ENCODE measurements at places on chromosomes 12 and 14.
A peak's percentile ranks its signal among the peaks of the same experiment; 100 is the strongest.

DNA sequence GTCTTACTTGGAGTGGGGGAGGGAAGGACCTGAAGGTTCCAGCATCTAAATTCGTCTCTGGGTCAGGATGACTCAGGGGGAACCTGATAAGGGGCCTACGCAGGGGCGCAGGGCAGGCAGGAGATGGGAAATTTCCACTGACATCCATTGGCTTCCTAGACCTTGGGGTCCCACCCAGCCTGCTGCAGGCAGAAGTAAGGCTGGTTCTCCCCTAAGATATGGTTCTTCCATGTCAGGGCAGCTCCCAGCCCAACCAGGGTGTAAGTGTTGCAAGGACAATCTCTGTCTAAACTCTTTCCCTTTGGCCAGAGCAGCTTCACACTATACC, 2.1 kb upstream of the NDRG2 start:
- no peak for DNase-seq

GRCh38 chr12:101909646-101910045, 32.3 kb downstream of the DRAM1 start:
- no peak for DNase-seq

DNA sequence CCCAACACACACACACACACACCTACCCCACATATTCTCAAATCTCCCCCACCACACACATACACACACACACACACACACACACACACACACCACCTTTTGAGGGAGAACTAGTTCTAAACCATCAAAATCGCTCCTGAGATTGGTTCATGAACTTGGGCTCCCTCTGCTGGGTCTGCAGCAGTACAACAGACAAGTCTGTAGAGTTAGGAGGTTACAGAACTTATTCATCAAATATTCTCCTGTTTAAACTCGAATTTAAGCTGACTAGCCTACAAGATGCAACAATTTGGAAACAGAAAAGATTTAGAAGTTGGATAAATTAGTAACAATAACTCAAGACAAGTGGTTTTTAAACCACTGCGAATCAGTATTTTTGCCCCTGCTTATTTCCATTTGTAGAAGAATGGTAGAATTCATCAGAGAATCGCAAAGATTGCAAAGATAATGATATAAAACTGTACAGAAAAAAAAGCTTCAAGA, 136.4 kb upstream of the USP15 start:
- DNase-seq: no peak

GRCh38 chr12:105860561-105861207, 278.1 kb downstream of the NUAK1 start:
- no peak for DNase-seq

DNA sequence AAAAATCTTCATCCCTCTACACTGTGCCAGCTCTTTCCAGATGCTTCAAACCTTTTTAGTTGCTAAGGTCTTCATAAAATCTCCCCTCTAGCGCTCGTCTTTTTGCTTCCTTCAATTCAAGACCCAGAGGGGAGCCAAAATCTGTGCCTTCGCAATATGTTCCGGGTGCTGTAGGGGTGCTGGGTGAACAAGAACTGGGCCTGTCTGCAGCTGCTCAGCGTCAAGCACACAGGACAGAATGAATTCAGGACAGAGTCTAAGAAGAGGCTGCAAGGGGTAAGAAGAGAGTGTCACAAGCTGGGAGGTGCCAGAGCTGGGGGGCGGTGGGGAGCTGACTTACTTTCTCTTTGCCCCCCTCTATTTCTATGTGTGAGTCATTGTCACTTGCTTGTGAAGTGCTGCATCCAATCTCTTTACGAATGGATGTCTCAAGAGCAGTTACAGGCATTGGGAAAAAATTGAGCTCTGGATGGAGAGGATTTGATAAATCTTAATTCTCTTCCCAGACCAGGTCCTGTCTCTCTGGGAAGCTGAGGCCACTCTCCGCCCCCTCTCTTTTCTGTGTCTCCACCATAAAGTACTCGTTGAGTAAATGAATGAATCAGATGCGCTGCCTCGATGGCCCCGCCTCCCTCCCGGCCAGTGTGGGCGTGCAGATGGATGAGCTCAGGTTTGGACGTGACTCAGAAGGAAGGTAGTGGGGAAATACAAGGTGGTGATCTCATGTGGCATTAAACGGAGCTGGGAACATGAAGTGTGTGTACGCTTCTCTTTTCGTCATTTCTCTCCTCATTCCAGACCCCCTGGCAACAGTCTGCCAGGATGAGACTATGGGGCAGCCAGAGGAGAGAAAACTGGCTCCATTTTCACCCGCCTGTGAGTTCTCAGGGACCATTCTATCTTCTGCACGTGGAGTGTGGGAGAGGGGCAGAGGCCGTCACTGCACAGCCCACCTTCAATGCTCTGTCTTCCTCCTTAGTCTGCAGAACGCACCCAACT, 91.3 kb downstream of the TSPAN9 start:
- DNase-seq: peak; percentile 75

GRCh38 chr12:42482748-42483520, 106.6 kb downstream of the PRICKLE1 start:
- peak; percentile 94 for DNase-seq
